PC-9 (cell line): ENCODE measurements at places on chromosomes 5 and 9. TPM values are rescaled to one million over a fixed set of nuclear protein-coding genes. Genes with fewer than 3 reads are reported as not detected.

- no peak for DNase-seq
- no peaks in the 10 kb centered on the region for H3K36me3 ChIP-seq
- H3K4me1 ChIP-seq = peaks cover 28% of the 10 kb centered on the region
- H3K27ac ChIP-seq = no peak overlapping the region
These were observed 38.4 kb downstream of the NACC2 start for GRCh38 chr9:136056546-136057235.

Gene TAF11L5
- total RNA-seq = not detected in 2 replicates

Gene RNF183
- 0.92 and 2.3 TPM in 2 replicates for total RNA-seq

Gene DIPK1B
- total RNA-seq = 19.0 and 32.6 TPM in 2 replicates

- H3K36me3 ChIP-seq = no peaks in the 10 kb centered on the region
- H3K27ac ChIP-seq = no peak overlapping the region
- no peaks in the 10 kb centered on the region for H3K27me3 ChIP-seq
- no peak for DNase-seq
- H3K4me1 ChIP-seq = no peaks in the 10 kb centered on the region
- H3K4me3 ChIP-seq = no peak overlapping the region
These were observed 23.6 kb downstream of the COL27A1 start for GRCh38 chr9:114178756-114179450.

- H3K27ac ChIP-seq = no peak overlapping the region
- no peaks in the 10 kb centered on the region for H3K27me3 ChIP-seq
- no peaks in the 10 kb centered on the region for H3K36me3 ChIP-seq
- no peak overlapping the region for H3K4me3 ChIP-seq
These were observed 33.6 kb upstream of the TRIM32 start for GRCh38 chr9:116653348-116654058.

Gene STKLD1
- 3.1 and 4.8 TPM in 2 replicates for total RNA-seq

GRCh38 chr9:14189578-14189977, 124.4 kb downstream of the NFIB start:
- no peaks in the 10 kb centered on the region for H3K36me3 ChIP-seq
- H3K27ac ChIP-seq = no peak overlapping the region
- H3K4me3 ChIP-seq = no peak overlapping the region
- H3K4me1 ChIP-seq = peaks cover 9% of the 10 kb centered on the region; the same call in 1 of the 2 replicates
- DNase-seq = no peak

DNA sequence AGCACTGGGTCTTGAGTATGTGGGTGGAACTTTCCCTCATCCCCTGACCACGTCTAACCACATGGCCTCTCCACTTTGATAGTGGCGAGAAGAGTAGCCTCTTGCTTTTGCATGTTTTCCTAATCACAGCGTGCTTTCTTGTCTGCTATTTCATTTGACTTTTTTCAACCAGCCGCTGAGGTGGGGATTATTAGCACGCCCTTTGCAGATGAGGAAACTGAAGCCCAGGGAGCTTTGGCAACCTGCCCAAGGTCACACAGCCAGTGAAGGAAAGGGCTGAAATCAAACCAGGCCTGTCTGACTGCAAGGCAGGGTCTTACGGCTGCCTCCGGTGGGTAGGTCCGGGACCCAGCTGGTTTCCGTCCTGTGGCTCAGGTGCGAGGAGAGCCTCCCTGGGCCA, 106.5 kb upstream of the MSX2 start:
- H3K36me3 ChIP-seq = no peaks in the 10 kb centered on the region
- no peaks in the 10 kb centered on the region for H3K4me1 ChIP-seq
- H3K27me3 ChIP-seq = peaks cover 84% of the 10 kb centered on the region
- no peak overlapping the region for H3K4me3 ChIP-seq
- no peak overlapping the region for H3K27ac ChIP-seq
- DNase-seq = no peak
